NCI-H2029 (cell line): ENCODE measurements at places on chromosomes 2 and 18.

DNA sequence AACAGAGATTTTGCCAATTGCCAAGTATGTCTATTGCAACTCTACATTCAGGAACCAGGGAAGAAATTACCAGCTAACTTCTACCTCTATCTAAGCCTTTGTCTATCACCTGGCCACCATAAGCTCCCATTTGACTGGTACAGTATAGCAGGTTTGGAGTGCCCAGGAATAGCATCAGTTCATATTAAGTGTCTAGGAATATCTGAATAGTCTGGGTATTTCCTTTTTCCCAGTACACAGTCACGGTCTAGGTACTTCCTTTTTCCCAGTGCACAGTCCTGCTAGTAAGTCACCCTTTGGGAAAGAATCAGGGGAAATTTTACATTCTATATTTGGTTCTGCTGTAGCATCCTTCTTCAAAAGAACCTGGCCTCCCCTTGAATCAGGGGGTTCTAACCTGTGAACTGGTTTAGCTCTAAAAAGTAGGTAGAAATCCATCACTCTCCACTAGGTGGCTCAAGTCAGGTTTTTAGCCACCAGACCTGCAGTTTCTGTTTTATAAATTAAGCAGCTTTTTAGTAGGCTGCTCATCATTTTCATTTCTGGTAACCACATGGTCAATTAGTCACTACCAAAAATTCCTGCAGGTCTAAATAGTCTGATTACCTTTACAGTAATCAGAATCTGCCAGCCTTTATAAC, 49.3 kb upstream of the DNAJC10 start:
- DNase-seq = peak; percentile 8

DNA sequence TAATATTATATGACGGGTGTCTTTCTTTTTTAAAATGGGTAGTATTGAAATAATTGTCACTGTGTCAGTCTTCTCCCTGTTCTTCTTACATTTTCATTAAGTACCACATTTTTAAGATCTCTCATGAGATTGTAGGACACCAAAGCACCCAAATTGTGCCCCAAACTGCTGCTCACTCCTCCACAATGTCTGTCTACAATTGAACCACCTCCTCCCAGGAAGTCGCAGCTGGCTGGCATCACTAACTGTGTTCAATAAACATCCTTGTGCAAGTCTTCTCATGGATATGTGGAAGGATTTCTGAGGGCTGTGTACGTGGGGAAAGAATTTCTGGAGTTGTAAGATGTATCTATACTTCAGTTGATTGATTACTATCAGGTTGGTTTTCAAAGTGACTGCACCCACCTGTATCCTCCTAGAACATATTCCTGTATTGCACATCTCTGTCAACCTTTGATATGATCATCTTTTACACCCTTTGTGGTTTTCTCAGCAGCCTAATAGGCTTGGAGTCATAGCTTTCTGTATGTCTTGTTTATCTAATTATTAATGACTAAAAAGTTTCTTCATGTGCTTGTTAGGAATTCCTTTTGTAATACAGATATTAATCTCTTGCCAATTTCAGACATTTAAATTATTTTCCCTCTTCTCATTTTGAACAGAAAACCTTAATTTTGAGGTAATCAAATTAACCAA, 774.9 kb downstream of the RNF144A start:
- no peak for DNase-seq

DNA sequence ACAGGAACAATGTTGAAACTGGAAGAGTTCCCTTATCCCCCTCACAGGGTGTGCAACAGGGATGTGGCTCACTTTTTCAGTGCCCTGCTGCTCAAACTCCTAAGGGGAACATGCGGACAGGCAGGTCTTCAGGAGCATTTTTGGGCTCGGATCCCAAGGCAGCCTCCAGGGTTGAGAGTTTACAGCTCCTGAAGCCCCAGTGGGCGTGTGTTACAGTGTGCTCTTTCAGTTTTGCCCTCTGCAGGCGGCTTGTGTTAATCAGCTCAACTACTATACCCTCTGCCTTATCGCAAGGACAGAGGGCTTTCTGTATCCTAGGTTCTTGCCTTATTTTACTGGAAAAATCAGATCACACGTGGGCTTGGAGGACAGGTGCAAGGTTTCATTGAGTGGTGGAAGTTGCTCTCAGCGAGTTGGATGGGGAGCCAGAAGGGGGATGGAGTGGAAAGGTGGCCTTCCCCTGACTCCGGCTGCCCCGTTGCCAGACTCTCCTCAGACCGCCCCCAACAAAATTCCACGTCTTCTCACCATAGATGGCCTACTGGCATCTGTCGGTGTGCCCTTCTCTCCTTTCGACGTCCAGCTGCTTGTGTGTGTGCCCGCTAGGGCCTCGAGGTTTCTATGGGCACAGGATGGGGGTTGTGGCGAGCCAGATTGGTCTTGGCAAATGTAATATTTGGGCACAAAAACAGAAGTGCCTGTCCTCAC, 541.9 kb downstream of the TMX3 start:
- DNase-seq = no peak

DNA sequence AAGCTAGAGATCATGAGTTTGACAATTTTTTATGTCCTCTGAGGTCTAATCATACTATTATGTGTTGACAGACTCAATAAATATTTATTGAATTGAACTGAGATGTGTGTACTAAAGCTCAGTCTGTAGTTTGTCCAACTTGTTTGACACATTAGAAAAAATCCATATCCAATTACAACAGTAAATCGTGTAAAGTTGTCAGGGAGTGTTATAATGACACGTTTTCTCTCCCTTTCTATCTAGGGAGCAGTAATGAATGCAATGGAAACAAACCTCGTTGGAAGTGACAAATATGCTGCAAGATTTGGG, 28.4 kb downstream of the ITGA4 start:
- DNase-seq = no peak

DNA sequence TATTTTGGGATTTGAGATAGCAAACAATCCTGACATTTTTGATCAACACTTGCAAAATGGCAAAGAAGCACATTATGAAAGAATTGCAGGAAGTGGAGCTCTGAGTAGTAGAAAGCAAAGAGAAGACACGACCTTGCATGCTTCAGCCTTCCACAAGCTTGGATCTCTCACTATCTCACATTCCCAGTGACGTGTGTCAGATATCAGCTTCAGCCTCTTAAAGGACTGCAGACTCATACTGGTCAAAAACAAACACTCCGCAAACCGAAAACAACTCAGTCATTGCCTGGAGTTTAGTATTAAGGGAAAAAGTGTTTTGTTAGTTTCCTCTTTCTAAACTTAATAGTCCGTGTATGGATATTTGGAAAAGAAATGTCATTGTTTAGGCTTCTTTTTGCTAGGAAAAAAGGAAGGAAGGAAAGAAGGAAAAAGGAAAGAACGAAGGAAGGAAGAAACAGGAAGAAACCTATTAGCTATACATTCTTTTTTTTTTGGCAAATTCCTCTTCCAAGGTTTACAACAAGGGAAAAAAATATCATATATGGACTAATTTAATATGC, 32.6 kb upstream of the SLC40A1 start:
- DNase-seq = peak; percentile 20

DNA sequence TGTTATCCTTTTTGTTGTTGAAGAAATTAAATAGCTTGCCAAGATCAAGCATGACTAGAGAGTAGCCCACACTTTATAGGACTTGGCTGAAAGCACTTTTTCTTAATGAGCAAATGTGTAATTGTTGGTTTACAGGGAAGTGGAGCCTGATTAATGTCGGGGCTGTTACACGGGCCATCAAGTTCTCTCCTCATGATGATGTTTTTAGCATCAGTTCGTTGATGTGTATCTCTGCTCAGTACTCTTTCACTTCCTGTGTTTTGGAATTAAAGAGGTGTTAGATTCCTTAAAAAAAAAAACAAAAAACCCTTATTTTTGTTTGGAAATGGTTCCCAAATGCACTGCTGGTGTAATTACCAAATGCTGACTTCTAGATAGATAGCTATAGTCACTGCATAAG, 114.2 kb downstream of the PTPRM start:
- DNase-seq = no peak

DNA sequence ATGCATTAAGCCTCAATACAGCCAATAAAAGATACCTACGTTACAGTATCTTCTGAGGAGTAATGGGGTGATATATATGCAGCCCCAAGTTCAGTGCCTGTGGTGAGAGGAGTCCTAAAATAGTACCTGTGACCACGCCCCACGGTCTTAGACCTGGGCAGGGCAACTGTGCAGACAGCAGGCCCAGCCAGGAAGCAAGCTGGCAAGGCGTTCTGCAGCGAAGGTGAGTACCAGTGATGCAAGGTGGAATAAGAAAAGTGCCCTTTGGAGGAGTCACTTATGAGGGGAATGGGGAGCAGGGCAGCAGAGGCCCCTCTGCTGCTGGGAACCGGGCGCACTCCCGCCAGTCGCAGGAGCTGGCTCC, 12.7 kb upstream of the MAP3K2 start:
- no peak for DNase-seq

DNA sequence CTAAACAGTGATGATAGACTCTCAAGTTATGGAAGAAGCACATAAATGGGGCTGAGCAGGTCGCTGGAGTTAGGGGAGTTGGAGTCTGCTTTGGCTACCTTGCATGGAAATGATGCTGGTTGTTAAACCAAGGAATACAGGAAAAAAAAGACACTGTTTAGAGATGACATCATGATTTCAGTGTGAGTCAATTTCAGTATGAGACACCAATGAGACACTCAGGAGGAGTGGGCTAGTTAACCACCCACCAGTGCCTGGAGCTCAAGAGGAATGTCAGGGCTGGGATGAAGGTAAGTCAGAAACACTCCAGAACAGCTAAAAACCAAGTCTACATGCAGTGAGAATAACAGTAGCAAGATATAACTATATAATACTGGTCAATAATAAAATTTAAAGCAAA, 303.6 kb downstream of the SOX11 start:
- no peak for DNase-seq

DNA sequence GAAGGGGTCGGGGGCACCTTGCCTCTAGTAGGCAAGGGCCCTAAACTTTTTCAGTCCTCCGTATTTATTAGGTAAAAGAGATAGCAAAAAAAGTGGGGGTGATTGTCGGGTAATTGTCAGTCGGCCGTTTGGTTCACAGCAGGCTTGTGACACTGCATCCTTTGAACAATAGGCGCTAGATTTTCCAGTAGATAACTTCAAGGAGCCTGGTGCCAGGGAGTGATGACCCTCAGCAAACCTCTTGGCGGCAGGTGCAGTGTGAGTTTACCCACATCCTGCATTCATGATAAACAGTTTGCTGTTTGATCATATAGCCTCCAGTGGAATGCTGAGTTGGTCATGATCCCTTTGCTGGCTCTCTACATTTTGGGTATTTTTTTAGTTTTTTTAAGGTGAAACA, 22.9 kb downstream of the SERPINB8 start:
- no peak for DNase-seq

GRCh38 chr2:224638301-224638823, 53.2 kb upstream of the CUL3 start:
- DNase-seq = no peak

- DNase-seq = no peak
Observed at GRCh38 chr2:118442046-118442445, 353.8 kb downstream of the INSIG2 start.

DNA sequence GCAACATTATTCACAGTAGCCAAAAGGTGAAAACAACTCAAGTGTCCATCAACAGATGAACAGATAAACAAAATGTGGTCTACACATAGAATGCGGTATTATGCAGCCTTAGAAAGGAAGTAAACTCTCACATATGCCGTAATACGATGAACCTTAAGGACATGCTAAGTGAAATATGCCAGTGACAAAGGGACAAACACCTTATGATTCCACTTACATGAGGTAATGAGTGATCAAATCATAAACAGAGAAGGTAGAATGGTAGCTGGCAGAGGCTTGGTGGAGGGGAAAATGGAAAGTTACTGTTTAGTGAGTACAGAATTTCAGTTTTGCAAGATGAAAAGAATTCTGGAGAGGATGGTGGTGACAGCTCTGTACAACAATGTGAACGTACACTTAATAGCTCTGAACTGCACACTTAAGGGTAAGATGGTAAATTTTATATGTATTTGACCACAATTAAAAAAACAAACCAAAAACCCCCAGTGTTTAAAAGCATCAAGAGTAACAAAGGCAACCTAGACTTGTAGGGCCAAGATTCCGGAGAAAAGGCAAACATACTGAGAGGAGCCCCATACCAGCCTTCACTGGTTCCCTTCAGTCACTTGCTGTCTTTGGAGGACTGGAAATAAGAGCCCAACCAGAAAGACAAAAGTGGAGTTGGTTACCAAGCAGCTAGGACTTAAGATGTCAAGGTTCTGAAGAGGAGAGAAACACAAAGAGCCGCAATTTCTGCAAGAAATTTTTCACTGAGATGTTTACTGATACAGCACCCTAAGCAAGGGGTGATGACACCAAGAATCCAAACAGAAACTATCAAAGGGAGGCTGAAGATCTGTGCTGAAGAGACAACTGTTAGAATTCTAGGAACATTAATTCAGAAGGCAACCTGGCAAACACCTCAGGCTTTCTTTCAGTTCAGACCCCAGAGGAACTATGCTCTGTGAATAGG, 61.3 kb downstream of the CUL3 start:
- peak; percentile 40 for DNase-seq

DNA sequence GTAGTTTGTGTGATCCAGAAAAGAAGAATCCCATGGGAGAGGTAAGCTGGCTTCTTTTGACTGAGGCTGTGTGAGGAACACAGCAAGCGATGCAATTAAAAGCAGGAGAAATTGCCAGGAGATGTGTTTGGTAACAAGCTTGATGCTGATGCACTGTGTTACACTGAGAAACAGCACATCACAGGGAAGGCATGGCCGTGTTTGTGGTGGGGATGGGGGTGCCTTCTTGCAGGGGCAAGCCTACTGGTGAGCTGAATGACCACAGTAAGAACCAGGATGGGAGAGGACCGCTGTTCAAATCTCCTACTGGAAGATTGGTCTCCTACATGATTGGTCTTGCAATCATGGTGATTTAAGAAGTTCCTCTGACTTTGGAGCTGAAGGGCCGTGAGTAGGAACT, 477.7 kb upstream of the HS6ST1 start:
- no peak for DNase-seq

DNA sequence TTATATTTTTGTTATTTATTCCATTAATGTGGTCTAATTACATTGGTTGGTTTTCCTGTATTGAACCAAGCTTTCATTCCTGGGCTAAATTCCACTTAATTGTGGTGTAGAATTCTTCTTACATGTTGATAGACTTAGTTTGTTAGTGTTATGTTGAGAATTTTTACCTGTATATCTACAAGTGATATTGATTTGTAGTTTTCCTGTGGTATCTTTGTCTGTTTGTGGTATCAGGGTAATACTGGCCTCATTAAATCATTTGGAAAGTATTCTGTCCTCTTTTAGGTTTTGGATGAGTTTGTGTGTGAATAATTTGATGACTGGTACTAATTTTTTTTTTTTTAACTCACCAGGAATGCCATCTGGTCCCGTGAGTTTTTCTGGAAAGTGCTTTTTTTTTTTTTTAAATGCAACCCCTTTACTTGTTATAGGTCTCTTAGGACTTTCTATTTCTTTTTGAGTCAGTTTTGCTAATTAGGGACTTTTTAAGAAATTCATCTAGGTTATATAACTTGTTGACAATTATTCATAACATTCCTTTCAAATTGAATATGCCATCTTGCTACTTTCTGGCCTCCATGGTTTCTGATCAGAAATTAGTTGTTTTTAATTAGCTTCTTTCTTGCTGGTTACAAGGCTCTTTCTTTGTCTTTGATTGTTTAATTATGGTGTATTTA, 232.8 kb downstream of the CCDC85A start:
- DNase-seq = no peak

GRCh38 chr18:74806073-74806472, 208.4 kb downstream of the ZNF407 start:
- no peak for DNase-seq
